ENCODE measurements at places on chromosomes 4 and X.
A peak's percentile ranks its signal among the peaks of the same experiment; 100 is the strongest.

GRCh38 chr4:145626623-145626982 lies 7.4 kb downstream of the MMAA start:
- DNase-seq = no peak

- no peak for DNase-seq
Observed at GRCh38 chr4:7189475-7190277, 2.7 kb upstream of the SORCS2 start.

GRCh38 chrX:24371391-24371972 lies 11.0 kb downstream of the SUPT20HL1 start:
- DNase-seq = peak; percentile 62

DNA sequence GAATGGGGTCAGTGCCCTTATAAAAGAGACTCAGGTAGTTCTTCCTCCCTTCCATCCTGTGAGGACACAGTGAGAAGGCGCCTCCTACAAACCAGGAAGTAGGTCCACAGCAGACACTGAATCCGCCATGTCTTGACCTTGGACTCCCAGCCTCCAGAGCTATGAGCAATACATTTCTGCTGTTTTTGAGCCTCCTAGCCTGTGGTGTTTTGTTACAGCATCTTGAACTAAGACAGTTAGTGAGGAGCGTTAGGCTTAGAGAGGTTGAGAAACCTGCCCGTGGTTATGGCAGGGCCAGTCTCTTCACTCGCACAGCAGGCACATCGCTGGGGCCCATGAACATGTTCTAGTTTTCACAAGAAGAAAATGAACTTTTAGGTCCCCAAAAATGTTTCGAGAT lies 19.7 kb downstream of the SHROOM2 start:
- no peak for DNase-seq

DNA sequence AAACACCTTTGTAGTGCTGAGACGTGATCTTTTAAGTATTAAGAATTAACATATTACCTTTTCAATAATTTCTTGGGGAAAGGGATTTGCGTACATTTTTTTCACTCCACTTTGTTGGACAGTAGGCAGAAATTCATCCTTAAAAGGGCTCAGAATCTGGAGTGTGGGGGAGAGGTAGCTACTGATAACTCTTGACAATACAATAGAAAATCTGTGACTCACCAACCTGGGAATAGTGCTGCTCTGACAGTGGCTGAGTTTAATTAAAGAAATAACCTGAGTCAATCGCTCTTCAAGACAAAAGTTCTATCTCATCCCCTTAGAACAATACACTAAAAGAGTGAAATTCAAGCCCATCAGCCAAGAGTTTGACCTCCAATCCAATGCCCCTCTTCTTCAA lies 60.2 kb downstream of the SLC9A7 start:
- DNase-seq = no peak

DNA sequence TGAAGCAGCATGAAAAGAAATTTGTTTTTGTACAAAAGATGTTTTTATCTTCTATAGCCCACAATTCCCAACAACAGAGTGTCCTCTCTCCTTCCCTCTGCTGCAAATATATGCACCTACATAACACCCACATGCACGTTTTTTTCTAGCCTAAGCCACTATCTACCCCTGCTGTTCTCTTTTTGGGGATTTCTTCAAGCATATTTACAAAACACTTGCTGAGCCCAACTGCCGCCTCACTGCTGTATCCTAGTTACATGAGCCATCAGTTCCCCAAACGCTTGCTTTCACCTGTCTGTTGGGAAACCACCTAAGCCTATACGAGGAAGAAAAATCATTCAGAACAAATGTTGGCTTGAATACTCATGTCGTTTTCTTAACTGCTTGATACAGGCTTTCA lies 127.2 kb downstream of the CHRNA9 start:
- peak; percentile 24 for DNase-seq

DNA sequence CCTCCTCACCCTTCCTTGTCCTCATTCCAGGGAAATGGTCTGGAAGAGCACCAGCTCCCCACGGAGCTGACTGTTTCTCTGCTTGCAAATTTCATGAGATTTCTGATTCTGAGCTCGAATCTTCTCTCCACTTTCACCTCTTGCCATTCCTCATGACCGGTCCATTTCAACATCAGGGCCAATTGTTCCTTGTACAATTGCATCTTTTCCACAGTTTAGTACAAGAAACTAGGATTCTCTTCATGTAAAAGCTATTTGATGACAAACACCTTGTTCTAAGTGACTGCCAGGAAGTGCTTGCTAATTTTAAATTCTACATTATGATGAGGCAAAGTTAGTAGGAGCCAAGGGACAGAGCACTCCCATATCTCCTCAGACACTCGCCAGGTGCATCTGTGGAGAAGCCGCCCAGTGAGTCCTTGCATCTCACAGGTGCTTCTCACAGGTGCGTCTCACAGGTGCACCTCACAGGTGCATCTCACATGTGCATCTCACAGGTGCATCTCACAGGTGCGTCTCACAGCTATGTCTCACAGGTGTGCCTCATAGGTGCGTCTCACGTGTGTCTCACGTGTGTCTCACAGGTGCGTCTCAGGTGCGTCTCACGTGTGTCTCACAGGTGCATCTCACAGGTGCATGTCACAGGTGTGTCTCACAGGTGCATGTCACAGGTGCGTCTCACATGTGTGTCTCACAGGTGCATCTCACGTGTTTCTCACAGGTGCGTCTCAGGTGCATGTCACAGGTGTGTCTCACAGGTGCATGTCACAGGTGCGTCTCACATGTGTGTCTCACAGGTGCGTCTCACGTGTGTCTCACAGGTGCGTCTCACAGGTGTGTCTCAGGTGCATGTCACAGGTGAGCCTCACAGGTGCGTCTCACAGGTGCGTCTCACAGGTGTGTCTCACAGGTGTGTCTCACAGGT lies 3.0 kb upstream of the PDE6B start:
- no peak for DNase-seq

GRCh38 chr4:77826275-77826674 lies 7.1 kb upstream of the CNOT6L start:
- no peak for DNase-seq

DNA sequence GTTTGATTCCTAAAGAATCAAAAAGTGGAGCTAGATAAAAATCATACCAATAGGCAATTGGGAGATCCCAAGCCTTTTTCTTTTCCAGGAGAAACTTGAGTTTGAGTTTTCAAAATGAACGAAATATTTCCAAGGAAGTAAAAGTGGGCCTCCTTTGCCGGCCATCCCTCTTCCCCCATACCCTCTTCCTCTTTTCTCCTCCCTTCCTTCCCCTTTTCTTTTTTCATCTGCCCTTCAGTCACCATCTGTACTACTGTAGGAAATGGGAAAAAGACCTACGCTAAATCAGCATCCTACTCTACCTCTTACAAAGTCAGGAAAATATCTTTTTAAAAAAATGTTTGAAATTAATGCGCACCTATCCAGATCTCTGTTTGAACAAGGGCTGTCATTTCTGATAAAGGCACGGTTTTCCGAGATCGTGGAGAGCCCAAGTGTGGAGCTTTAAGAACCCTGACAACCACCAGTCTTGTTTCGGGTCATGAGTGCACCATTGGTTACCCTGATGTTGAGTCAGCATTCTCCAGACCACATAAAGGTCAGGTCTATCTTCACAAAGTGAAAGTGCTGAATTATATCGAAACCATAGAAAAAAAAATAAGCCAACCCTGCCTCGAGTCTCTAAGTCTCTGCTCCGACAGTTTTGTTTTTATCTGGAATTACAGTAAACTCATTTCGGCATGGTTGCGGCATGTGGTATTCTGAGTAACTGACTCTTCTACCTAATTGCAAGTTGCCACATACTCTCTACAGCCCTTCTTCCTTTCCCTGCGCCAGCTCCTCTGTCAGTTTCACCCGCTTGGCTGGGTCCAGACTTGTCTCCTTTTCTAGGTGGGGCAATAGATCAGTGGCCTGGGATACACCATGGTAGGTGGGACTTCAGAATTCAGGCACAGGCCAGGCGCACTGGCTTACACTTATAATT lies 140.2 kb upstream of the KLF3 start:
- DNase-seq = peak; percentile 52

DNA sequence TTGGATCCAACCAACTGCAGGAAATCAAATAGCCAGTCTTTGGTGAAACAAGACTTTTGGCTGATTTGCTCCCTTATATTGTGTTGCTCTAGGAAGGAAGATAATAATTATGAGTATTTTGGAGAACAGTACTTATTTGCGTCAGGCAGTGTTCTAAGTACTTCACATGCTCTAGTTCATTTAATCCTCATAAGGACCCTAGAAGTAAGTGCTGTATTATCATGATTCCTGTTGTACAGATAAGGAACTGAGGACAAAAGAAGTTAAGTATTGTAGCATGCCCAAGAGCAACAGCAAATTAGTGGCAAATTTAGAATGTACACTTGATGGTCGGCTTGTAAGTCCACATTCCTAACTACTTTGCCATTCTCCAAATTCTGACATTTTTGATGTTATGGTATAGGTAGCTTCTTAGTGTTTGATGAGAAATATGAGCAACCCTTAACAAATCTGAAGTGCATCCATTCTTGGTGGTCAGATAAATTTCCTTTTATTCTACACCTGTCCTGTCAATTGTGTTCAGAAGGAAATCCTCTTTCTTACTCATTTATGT lies 72.0 kb downstream of the SPRY1 start:
- DNase-seq = no peak

DNA sequence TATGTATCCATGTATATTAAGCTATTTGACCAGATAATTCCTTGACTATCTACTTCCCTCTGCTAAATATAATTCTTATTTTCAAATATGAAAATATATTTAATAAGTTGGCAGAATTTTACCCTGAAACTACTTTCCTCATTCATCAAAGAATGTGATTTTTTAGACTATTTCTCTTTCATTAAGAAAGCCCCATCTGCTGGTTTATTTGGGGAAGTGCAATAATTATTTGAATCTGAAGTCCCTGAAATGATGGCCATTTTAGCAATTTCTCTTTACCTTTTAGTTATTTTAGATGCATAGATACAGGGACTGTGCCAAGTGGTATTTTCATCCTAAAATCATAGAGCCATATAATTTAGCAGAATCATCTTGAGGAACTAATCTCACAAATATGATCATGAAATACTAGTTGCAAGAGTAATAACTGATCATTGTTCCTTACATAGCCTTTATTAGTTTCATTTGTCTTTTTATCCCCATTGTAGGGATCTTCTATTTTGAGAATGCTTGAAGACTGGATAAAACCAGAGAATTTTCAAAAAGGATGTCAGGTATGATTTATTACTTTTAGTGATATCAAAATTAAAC lies 39.0 kb downstream of the ENPEP start:
- DNase-seq = no peak

GRCh38 chr4:136651278-136651667 lies 881.0 kb downstream of the PCDH18 start:
- DNase-seq = no peak

- no peak for DNase-seq
Observed at GRCh38 chr4:185536411-185536709, 1.1 kb upstream of the PDLIM3 start.

GRCh38 chr4:81466841-81467671 lies 4.7 kb downstream of the RASGEF1B start:
- DNase-seq = peak; percentile 68

GRCh38 chr4:109676886-109677285 lies 26.4 kb downstream of the CASP6 start:
- DNase-seq = no peak

DNA sequence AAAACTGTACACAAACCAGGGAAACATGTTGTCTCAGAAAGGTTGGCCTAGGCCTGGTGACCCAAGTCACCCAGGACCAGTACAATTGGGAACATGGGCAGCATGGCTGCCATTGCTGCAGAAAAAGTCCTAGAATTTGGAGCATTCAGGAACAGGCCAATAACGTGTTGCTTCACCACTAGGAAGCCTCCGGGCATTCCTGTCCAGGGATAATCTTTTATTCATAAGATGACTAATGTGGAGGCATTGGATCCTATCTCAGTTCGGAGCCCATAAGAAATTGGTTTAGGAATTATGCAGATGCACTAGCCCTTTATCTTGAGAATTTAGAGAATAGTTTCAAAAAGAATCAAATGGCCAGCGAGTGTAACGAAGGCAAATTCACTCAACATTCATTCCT lies 242.8 kb upstream of the NDST4 start:
- DNase-seq = no peak

GRCh38 chrX:19388741-19389140 lies 45.0 kb downstream of the PDHA1 start:
- DNase-seq = no peak

- no peak for DNase-seq
Observed at GRCh38 chrX:126557151-126557550, 4.5 kb upstream of the DCAF12L1 start.

DNA sequence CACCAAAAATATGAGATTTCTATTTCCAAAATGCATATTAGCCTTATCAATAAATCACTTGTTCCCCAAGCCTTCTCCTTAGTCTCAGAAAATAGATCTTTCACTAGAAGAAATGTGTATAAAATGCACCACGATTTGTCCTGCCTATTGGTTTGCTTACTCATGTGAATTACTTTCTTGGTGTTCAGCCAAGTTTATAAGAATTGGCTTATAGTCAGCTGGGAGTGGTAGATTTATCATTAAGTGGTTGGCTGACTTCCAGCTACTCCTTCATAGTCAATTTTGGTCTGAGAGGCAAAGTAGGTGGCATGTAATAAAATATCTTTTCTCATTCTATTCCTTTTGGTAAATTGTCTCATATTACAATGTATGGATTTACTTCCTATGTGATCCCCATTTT lies 1.3 kb downstream of the SULT1E1 start:
- no peak for DNase-seq

- no peak for DNase-seq
Observed at GRCh38 chr4:80090090-80090489, 17.1 kb upstream of the ANTXR2 start.

- no peak for DNase-seq
Observed at GRCh38 chr4:2083826-2084160, 24.7 kb downstream of the NAT8L start.

DNA sequence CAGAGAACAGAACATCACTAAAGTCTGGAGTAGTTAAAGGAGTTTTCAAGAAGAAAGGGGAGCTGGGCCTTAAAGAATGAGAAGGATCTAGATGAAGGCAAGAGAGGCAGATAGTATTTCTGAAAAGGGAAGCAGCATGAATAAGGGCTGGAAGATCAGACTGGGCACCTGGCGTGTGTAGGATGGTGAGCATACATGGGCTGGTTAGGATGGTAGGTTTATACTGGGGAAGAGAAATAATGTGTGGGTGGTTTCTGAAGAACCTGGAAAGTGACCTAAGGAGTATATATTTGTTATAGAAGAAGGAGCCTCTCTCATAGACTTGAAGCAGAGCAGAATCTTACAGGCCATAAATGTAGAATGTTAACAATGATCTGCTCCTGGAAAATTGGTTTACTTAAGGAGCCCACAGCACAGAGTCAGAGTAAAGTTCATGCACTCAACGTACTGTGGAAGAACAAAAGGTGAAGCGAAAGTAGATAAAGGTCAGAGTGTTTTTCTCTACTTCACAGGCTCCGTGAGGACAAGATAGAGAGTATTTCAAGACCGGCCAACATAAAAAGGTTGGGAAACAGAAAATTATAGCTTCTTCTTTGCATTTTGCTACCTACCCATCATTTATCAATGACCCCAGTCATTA lies 35.8 kb downstream of the MBNL3 start:
- no peak for DNase-seq

GRCh38 chr4:24853142-24853541 lies 57.8 kb downstream of the SOD3 start:
- no peak for DNase-seq
